Stimulated activated CD4-positive, alpha-beta T cell treated with anti-CD3 and anti-CD28 coated beads, TNF-alpha, amount 100 ng/mL, for 48 hours (primary cell): ENCODE measurements at places on chromosomes 16 and 17.

DNA sequence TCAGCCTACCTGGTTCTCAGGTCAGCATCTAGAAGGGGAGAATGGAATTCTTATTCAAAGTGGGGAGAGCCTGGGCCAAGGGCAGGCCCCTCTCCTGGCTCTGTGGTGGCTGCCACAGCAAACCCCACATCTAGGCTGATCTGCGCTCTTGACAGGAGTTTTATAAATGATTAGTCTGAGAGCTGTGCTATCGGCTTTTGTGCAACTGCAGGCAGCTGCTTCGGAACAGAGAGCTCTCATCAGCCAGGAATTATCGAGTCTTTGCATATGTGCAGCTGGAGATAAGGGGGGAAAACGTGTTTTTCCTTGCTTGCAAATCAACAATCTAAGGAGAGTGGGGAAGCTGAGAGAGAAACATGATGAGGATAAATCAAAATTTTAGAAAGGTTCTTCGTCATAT is 91.7 kb downstream of the HS3ST3A1 start:
- no peak for DNase-seq

- no peak for DNase-seq
Observed at GRCh38 chr16:66003201-66003600, 363.3 kb upstream of the CDH5 start.

DNA sequence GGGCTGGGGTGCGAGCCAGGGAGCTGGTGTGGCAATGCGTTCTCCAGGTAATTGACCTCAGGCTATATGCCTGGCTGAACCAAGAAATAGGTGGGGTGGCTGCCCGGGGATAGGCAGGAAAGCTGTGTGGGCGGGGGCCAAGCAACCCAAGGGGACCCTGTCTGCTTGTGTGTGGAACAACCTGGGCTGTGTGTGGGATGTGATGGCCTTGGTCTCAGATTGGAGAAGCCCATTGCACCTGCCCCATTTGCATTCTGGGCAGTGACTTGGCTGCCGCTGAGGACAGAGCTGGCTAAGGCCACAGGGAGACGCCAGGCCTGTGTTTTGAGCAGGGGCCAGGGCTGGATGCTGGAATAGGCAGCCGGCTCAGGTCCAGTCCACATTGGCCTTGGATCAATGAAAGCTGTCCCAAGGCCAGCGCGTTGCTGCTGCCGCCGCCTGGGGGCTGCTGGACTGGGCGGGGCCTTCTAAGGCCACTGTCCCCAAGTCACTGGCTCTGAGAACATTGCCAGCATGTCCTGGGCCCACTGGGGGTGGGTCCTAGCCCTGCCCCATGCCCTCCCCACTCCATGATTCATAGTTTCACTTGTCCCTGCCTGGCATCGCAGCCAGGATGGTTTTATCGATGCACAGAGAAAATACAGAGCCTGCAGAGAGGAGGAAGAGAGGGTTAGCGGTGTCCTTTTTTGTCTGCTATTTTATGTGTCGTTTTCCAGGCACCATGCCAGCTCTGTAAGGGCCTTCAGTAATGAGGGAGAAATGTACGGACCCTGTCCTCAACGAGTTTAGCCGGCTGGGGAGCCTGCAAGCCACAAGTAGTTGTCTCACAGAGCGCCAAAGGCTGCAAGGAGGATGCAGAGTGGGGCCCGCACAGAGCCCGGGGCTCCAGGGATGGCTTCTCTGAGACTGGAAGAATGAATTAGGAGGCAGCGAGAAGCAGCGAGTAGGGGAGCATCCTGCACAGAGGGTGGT is 43.9 kb downstream of the NKD1 start:
- DNase-seq = no peak

DNA sequence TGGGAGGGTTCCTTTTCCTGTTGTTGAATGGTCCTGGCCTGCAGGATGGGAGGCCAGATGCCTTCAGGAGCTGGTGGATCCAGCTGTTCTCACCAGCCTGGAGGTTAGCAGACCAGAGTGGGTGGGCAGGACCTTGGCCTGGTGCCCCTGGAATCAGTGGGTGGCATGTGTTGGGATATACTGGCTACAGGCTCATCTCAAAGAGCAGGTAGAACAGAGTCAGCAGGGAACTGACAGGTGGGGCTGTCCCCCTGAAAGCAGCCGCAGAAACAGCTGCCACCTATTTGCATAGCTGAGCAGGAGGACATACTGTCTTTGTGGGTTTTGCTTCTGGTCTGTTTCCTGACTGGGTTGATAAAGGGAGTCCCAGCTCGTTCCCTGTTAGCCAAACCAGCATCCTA is 144.1 kb downstream of the RAB11FIP4 start:
- DNase-seq = no peak

DNA sequence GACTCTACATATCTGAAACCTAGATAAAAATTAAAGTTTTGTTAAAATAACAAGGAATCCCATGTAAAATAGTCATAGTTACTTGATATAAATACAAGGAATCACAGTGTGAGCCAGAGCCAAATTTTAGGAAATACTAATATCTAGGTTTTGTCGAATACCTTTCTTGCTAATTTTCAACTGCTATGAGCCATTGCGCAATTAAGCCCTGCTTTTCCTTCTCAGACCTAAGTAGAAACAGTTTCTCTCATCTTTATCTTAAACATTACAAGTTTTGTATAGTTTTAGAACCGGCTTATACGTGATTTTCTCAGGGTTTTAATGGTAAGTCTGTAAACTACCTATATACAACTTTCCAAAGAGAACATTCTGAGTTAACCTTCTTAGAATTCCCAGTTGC is 157.4 kb upstream of the NOG start:
- DNase-seq = no peak

GRCh38 chr16:83354015-83354414 is 453.8 kb upstream of the HSBP1 start:
- DNase-seq = no peak
